A172 (cell line): ENCODE measurements at places on chromosomes 7 and 10. TPM values are rescaled to one million over a fixed set of nuclear protein-coding genes. Genes with fewer than 3 reads are reported as not detected.

- DNase-seq, result no peak
Measured at GRCh38 chr10:78728176-78728575, 340.6 kb upstream of the ZMIZ1 start.

DNA sequence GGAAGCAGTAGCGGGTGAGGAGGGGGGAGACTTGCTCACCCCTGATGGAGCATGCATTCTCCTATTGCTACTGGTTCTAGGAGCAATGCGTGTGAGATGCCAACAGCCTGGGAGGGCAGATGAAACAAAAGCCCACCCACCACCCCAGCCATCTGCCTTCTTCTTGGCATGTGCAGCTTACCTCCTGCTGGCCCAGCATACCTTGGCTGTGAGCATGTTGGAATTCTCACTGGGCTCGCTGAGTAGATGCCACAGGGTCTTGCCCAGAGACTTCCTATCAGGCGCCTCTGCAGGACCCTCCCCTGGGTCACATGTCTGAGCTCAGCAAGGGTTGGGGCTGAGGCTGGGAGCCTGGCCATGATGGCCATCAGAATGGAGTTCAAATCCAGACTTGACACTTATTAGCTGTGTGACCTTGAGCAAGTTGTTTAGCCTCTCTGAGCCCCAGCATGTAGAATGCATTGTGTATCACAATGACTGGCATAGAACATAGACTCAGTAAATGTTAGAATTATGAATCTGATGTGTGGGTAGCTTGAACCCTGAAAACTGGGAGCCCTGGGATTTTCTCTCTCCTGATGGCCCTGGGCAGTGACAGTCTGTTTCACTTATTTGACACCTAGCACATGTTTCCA is 38.2 kb downstream of the CDH23 start:
- DNase-seq, result no peak

DNA sequence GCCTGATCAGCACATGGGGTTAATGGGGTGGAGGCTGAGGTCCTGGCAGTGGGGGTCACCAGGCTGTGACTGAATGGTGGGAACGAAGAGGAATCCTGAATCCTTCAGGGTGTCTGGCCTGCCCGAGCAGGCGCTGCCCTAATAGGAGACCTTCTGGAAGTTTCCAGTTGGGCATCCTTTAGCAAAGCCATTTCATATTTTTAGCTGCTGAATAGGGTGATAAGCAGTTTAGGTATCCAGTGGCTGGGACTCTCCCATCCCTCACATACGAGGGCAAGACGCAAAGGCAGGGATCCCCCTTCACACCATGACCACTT is 159.3 kb downstream of the SH3PXD2A start:
- DNase-seq, result no peak

DNA sequence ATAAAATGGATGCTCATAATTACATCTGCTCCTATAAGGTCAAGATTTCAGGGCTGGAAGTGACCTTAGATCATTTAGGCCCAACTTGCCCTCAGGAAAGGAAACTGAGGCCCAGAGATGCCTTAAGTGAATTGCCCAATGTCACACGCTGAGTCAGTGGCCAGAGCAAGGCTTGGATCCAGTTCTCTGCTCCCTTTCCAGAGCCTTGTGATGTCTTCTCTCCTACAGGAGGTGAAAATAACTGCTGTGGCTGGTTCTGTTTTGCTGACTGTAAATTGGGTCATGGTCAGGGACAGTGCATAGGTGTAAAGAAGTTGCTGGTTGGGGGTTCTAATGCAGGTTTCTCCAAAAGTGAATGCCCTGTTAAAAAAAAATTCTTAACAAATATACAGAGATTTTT is 91.3 kb downstream of the TCF7L2 start:
- no peak for DNase-seq

DNA sequence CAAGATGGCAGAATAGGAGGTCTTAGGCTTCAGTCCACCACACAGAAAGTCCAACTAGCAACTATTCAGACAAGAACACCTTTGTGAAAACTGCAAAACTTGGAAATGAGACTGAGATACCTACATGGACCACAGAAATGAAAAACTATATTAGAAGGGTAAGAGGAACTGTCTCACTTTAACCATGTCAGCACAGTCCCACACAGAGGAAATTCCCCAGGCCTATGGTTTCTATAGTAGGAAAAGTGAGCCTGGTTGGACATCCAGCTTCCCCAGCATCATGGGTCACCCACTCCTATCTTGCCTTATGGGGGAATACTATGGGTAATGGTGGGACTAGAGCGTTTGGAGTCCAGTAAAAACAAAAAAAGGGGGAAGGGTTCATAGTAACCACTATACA is 38.8 kb upstream of the CDK6 start:
- DNase-seq, result no peak

DNA sequence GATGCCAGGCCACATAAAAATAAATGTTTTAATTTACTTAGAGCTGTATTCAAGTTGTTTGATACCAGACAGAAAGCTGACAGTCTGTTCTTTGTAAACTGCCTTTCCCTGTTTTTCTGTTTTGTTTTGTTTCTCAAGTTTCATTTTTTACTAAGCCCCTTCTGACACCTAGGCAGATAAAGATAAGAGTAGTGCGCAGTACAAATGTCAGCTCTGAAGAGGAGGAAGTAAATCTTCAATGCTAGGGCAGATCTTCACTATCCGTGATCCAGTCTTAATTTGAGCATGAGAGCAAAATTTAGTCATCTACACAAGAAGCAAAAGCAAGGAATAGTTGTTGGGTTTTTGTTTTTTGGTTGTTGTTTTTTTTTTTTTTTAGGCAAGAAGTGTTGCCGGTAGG is 27.3 kb downstream of the MTURN start:
- DNase-seq, result no peak

DNA sequence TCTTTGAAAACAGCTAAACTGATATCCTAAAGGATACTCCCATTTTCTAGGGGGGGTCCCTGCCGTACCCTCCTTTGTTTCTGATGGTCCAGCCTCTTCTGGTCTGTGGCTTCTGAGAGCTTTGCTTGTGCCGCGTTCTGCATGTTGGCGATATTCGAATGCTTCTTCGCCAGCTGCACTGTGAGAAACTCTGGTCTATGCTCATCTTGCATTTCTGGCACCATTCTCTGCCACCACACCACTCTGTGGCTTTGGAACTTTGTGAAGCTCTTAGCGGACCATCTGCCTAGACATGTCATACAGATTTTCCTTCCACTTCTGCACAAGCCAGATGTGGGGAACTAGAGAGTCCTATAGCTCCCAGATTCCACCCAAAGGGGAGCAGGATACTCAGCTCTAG is 197.2 kb downstream of the REEP3 start:
- no peak for DNase-seq

The MCMBP gene
- total RNA-seq, result 107 and 125 TPM in 2 replicates

The TMEM130 gene
- 2.0 and 4.1 TPM in 2 replicates for total RNA-seq

The HMX2 gene
- not detected in 2 replicates for total RNA-seq
